ENCODE measurements at places on chromosomes 5 and 9. TPM values are rescaled to one million over a fixed set of nuclear protein-coding genes. Genes with fewer than 3 reads are reported as not detected.

DNA sequence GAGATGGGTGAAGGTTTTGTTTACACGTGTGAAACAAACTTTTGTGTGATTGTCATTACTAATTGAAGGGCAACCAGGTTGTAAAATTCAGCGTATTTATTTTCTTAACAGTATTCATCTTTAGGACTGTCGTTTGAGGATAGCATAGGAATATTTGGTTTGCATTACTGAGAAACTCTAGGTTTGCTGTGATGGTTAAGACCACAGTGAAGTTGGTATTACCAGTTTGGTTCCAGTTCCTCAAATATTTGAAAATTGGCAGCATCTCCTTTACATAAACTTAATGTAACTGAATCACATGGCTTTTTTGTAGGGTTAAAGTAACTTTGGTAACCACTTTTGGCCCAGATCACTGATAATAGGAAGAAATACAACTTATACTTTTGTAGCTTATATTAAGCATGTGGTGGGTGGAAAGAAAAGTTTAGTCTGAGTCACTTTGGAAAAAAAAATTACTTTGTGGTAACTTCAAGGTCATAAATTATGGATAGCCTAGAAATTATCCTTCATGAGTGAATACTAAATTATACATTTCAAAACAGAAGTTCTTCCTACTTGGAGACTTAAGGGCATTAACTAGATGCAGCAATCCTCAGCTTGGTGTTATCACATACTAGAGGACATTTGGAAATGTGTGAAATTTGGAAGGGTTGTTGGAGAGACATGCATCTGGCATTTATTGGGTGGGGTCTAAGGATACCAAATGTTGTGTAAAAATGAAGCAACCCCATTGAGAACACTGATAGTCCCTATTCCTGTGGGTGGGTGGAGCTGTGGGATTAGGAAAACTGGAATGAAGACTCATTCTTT, 33.9 kb downstream of the G3BP1 start:
- DNase-seq, result no peak

DNA sequence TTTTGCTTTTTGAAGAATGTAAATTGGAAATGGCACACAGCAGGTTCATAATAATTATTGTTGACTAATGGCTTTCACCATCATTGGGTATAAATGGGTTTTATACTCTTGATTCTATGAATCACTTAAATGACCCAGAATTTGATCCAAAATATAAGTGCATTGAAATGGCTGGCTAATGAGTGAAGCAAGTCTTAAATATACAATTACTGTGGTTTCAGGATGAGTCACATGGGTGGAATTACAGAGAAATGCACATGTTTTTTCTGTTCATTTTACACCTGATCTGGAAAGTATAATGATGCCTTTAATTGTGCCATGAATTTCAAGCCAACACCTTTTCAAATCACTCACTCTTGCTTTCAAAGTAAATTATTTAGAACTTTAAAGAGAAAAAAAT, 380.8 kb upstream of the CD180 start:
- DNase-seq, result peak; percentile 64

DNA sequence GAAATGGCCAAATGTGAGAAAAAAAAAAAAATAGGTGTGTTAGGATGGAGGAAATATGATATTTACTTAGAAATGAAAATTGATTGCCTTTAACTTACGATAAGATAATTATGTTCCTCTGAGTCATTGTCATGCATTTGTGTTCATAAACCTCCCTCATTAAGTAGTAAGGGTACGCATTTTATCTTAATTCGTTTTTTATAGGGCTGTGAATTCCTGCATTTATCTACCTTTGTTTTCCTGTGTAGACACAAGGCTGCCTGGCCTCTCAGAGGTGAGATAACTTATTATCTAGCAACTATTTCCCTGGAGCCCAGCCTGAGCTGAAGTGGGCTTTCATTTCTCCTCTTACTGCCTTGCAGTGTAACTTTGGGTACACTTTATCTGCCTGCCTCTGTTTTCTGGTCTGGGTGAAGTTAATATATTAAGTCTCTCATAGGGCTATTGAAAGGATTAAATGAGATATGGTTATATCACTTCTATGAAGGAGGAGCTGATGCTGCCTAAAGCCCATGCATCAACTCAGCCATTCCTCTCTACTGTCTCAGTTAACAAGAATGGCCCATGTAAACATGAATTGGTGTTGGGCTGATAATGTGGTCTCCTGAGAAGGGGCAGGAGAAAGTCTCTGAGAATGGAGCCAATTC, 103.8 kb upstream of the KLF4 start:
- DNase-seq, result no peak

Gene PCDHGA4
- 4.3 TPM for total RNA-seq

DNA sequence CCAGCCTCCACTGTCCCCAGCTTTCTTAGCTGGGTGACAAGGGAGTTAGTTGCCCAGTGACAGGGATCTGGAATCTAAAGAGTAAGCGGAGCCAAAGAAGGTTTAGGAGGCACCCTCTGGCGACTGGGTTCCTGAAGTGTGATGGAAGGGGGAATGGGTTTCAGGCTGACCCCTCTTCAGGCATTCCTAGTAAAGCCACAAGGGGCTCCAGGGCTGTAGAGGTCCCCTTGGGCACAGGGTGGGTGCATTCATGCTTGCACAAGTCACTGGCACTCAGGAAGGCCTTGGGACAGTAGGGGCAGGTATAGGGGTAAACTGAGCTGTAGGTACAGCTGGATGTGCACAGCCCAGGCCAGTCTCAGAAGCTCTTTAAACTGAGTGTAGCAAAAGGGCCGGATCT, 74.2 kb downstream of the CPLANE1 start:
- no peak for DNase-seq

GRCh38 chr9:20550326-20550725, 72.0 kb downstream of the MLLT3 start:
- DNase-seq, result no peak

DNA sequence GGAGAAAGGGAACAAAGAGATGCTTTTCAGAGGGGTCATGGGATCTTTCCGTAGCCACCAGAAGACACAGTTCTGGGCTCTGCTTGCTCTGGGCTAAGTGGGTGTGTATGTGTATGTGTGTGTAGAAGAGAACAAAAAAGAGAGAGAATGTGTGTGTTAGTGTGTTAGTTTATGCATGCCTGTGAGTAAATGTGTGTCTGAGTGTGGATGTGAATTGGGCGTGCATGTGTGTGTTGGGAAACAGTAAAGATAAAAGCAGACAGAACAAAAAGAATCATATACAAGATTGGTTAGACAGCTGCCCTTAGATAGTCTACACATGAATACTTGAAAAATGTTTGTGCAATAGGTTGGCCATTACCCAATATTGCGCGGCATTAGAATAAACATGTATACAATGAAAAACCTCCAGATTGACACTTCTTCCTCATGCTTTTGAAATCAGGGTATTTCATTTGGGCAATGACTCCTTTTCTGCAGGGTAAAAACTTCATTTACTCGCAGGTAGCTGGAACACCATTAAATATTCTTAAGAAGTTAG, 36.5 kb upstream of the HSPA9 start:
- no peak for DNase-seq

Gene DAB2
- total RNA-seq, result 45.8 TPM

DNA sequence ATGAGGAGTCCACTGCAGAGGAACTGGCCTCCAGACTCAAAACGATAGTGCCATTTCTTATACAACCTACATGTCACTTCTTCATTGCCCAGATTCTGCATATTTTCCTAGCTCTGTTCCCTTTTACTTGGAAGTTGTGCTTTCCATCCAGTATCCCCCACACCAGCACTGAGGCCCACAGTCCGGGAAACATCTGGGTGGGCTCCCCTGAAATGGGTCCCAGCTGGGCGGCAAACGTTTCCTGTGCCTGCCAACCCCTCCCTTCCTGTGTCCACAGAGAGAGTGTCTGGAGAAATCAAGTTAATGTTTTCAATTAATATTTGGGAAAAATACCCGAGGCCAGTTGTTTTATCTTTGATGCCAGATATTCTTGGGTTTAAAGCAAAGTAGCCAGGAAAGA, 111.8 kb downstream of the COL23A1 start:
- no peak for DNase-seq

GRCh38 chr5:13503017-13503416, 441.5 kb downstream of the DNAH5 start:
- DNase-seq, result no peak

- peak; percentile 8 for DNase-seq
These were observed 324.9 kb upstream of the IRX4 start for GRCh38 chr5:2207416-2208238.

Gene NRARP
- 0.50 TPM for total RNA-seq

DNA sequence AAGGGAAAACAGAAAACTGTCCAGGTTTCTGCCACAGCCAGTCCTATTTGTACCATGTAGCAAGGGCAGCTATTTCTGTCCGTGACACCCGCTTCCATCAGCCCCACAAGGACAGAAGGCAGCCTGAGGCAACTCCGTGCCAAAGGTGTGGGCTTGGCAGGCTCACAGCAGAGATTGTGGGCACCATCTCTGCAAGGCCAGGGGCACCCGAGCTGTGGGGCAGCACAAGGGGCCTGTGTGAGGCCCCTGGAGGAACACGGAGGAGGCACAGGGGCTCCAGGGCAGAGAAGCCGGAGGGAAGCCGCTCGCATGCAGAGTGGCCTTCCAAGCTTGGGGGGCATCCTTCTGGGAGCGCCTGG, 43.5 kb downstream of the COL23A1 start:
- DNase-seq, result no peak

DNA sequence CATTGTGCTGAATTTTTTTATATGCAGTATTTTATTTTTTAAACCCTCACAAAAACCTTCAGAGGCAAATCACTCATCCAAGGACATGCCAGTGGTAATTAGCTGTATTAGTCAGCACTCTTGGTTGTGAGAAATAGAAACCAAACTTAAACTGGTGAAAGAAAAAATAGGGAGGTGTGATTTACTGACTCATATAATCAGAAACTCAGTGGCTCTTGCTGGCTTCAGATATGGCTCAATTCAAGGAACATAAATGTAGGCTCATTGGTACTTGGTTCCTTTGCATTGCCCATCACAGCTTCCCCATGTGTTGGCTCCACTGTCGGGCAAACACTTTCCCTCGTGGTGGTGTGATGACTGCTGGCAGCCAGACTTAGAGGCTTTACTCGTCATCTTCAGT, 497.2 kb downstream of the MAT2B start:
- DNase-seq, result peak; percentile 42

Gene FOXD4
- 0.67 TPM for total RNA-seq
